Right hindlimb (tissue), 1 donor: ENCODE measurements at places on chromosomes 3 and 15.

DNA sequence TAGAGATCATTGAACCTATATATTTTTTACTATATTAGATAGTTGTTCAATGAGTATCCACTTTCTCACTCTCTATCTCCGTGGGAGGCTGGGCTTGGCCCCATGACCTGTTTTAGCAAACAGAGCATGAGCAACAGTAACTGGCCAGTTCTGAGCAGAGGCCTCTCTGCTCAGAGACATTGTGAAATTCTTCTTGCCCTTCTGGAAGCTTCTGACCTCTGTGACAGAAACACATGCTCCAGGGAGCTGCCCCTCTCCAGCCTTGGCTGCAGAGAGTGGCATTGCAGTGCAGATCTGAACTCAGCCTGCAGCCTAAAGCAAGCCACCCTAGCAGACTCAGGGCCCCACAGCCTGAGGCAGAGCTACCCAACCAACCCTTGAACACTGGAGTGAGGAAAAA lies 20.5 kb downstream of the FAM240A start:
- DNase-seq = no peak

DNA sequence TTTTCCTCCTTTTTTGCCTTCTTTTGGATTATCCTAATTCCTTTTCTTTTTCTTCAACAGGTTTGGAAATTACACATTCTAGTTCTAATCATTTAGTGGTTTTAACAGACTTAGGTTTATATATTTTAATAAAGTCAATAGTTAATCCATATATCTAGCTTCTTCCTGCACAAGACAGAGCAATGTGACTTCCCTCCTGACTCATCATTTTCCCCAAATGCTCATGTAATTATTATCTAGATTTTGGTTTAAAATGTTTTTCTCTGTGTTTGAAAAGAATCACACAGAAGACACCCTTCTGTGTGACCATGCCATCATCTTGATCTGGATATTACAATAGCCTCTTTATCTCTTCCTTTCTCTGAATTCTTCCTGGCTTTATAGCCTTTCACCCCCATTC lies 28.6 kb upstream of the SSR3 start:
- DNase-seq = no peak

- DNase-seq = no peak
Measured at GRCh38 chr3:9308298-9308990, 54.4 kb upstream of the THUMPD3 start.

GRCh38 chr15:72783004-72783639 lies 436 bp downstream of the ADPGK start:
- no peak for DNase-seq

- DNase-seq = no peak
Measured at GRCh38 chr3:18223571-18223970, 201.6 kb downstream of the SATB1 start.

DNA sequence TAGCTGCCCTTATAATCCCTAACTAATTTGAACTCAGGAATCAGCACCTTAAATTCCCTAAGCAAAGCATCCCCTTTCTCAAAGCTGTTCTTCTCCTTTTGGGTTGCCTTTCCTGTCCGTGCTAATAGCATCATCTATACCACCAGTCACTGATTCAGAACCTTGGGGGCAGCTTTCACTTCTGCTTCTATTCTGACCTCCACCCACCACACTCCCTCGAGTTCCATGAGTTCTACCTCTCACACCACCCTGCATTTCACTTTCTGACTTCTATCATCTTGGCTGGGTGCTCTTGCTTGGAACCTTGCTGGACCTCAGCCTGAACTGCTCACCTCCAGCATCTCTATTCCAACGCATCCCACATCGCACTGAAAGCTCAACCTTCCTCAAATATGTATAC lies 55.4 kb upstream of the KCNMB2 start:
- no peak for DNase-seq

DNA sequence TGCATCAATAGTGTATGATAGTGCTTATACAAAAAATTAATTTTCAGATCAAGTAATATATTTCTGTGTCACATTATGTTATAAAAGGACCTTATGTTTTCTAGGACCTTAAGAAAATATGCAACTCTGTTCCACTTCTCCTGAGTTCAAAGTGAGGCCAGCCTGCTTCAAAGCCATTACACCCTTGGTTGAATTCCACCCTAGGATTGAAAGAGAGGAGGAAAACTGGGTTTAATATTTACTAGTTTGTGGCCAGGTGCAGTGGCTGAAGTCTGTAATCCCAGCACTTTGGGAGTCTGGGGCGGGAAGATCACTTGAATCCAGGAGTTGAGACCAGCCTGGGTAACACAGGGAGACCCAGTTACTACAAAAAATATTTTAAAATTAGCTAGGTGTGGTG lies 32.9 kb upstream of the NR1I2 start:
- DNase-seq = no peak

GRCh38 chr3:22542311-22542710 lies 660.8 kb upstream of the UBE2E2 start:
- DNase-seq = no peak

DNA sequence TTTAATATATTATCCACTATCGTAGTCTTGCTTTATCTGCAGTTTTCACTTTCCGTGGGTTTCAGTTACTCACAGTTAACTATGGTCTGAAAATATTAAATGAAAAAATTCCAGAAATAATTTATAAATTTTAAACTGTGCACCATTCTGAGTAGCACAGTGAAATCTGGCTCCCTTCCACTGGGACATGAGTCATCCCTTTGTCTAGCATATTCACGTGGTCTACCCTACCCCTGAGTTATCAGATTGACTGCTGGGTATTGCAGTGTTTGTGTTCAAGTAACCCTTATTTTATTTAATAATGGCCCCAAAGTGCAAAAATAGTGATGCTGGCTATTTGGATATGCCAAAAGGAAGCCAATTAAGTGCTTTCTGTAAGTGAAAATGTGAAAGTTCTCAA lies 539.5 kb upstream of the AGTR1 start:
- no peak for DNase-seq

DNA sequence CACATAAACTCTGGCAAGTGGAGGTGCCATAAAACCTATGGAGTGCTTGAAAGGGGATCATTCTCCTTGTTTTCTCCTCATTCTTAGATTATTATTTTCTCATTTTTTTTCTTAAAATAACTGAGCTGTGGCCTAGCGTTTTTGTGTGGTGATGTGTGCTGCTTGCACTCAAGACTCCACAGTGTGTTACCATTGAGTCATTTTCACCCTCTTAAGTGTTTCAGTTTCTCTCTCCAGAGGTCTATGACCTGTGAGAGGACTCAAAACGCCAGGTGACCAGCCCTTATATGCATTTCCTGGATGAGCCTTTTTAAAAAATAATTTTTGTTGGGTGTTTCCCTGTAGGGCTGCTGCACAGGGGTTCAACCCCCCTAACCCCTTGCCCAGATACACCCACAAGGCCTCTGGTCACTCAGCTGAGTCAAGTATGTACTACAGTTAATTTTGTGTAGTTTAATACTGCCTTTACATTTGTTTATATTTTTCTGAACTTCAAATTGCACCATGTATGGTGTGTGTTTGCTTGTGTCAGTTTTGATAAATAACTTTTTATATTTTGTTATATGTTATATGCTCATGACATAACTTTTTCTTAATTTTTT lies 15.4 kb upstream of the BTLA start:
- DNase-seq = no peak

DNA sequence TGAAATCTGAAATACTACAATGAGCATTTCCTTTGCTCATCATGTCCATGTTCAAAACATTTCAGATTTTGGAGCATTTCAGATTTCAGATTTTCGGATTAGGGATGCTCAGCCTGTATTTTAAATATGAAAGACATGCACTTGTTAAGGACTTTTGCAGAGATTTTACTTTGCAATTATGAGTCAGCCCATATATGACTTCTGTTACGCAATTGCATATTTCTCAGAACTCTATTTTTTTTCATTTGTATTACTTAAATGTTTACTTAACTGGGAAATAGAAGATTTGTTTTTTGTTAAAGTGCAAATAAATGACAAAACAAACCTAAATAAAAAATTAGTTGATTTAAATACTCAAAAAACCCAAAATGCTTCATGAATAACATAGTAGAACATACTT lies 376.2 kb downstream of the ZBTB20 start:
- no peak for DNase-seq

DNA sequence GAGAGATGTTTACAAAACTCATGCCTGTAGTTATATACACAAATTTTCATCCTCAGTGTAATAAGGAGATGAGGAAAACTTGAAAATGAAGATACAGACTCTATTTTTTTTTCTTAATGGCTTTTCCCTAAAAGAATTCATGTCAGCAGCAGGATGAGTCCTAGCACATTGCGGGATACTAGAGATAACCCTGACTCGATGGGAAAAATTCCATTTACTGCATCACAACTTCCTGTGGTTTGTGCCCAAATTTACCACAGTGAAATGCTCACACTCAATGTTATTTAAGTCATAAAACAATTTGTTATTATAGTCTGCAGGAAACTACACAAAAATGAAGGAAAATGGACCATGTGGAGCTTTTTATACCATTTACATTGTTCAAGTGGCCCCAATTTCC lies 581.9 kb upstream of the ZNF717 start:
- DNase-seq = no peak

DNA sequence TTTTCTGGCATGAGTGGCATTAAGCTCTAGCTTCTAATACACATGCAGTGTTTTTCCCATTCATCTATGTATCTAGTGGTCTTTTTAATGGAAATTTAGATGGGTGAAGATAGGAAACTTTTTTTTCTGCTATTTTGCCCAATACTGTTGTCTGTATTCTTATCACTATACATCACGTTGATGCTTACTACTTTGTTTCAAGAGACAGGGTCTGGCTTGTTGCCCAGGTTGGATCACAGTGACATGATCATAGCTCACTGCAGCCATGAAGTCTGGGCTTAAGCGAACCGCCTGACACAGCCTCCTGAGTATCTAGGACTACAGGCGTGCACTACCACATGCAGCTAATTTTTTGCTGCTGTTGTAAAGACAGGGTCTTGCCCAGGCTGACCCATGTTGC lies 84.6 kb downstream of the PEAK1 start:
- peak; percentile 32 for DNase-seq

GRCh38 chr3:155325263-155325835 lies 31.9 kb upstream of the STRIT1 start:
- no peak for DNase-seq

- no peak for DNase-seq
Measured at GRCh38 chr3:148175214-148175613, 522.5 kb upstream of the AGTR1 start.

GRCh38 chr3:119305286-119305685 lies 11.1 kb downstream of the ARHGAP31 start:
- no peak for DNase-seq

DNA sequence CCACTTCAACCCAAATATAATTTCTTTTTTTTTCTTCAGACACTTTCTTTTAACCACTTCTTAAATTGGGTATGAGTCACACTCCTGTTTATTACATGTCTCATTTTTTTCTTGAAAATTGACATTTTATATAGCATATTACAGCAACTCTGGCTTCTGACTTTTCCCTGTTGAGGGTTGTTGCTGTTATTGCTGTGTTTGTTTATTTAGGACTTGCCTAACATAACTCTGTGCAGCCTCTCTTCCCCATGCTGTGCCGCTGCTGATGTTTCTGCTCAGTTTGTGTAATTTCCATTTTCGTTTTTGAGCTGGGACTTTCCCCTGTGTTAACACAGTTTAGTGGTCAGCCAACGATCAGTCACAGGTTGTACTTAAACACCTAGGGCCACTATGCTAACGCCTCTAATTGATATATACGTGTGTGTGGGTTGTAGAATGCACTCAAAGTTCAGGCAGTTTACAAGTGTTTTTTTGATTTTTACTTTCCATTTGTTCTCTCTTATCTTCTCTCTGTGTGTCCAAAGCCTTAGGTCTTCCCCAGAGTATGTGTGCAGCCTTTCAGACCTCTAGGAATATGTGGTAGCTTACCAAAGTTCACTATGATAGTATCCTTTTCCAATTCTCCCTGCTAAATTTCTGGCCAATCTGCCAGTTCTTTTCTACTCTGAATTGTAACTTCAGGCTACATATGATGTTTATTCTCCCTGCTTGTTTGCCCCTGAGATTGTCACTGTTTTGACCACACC lies 337.2 kb downstream of the ZBTB20 start:
- DNase-seq = no peak

DNA sequence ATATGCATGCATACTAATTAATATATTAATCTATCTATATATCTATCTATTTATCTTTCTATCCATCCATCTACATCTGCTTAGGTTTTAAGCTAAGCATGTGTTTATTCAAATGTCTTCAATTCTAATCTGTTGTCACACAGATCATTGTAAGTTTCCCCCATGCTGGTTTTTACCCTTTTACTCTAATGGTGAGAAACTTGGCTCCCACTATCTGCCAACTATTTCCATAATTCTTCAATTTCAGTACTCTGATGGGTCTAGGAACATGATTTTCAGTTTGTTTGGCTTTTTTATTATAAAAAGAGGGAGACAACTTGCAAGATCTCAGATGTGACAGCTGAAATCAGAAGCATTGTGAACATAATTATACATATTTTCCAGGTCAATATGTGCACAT lies 773.8 kb downstream of the PLOD2 start:
- DNase-seq = no peak

GRCh38 chr3:190492129-190492528 lies 21.8 kb upstream of the IL1RAP start:
- no peak for DNase-seq

DNA sequence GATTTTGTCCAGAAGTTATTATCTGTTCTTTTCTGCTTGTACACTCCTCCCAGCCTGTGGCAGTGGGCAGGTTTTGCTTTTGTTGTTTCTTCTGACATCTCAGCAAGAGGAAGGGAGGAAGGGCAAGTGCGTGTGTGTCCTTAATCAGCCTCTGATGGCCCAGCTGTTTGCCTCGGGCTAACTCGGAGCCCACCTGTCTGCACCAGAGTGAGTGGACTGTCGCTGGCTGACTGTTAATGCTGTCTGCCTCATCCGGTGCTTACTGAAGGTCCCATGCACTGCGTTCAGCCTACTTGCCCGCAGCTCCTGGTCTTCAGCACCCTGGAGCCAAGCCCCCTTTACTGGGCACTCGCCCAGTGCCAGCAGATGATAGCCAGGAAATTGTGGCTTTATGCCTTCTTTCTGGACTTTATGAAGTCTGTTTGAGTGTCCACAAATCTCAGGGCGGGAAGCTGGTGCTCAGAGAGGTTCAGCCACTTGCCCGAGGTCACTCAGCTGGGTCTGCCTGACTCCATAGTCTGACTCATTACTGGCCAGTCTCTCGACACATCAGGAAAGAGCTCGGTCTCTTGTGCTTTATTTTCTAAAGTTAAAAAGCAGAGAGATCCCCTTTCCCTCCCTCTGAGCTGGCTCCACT lies 89.5 kb downstream of the CHRNA7 start:
- DNase-seq = no peak

GRCh38 chr15:39301589-39301999 lies 279.3 kb upstream of the THBS1 start:
- DNase-seq = peak; percentile 39

DNA sequence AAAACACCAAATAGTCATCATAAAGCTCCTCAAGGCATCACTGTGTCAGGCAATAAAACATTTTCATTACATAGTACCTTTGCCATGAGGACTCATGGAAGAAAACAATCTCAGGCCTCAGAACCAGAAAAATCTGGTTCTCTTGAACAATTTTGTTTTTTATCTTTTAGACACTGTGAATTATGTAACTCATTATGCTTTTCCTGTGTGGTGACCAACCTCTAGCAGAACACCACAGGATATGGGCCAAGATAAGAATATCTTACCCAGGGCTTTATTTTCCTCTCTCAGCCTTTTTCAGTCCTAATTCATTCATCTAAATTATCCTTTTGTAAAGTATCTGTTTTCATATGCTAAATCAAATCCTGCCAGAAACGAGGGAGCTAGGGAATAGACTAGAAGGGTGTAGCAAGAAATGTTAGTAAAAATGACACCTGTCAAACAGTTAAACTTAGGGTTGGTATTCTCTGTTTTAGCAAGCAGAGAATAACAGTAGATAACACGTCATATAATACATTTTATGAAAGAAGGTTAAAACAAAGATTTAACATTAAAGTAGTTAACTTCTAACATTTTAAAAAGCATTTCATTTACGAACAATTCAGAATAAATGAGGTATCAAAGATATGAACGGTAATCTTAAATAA lies 111.1 kb downstream of the FBXL22 start:
- no peak for DNase-seq
